GM13976 (cell line): ENCODE measurements at places on chromosomes 13 and 19.

DNA sequence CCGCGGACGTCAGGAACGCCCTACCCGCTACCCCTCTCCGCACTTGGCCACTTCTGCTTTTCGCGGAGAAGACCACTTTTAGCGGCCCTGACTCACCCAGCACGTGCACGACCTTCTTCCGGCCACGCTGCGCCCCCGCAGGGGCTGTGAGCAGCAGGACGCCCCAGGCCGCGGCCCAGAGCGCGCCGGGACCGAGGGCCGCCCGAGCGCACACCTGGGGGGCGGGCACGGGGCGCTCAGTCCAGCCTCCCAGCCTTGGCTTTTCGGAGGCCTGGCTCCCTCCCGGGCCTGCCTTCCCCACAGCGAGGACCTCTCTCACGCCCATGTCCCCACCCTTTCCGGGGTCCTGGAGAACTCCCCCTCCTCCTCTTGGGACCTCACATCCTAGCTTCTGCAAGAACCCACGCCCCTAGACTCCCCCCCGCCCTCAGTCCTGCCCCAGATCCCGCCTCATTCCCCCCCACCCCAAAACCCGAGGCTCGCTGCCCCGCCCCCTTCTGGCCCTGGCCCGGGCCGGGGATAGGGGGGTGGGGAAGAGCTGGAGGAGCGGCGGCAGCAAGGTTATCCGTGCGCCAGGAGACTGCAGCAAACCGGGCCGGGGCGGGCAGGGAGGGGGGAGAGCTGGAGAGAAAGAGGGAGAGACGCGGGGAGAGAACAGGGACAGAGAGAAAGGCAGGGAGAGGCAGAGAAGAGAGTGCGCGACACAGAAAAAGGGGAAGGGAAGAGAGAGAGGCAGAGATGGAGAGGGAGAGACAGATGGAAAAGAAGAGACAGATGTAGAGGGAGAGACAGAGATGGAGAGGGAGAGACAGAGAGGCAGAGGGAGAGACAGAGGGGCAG is 11.5 kb downstream of the TM6SF2 start:
- DNase-seq: no peak

DNA sequence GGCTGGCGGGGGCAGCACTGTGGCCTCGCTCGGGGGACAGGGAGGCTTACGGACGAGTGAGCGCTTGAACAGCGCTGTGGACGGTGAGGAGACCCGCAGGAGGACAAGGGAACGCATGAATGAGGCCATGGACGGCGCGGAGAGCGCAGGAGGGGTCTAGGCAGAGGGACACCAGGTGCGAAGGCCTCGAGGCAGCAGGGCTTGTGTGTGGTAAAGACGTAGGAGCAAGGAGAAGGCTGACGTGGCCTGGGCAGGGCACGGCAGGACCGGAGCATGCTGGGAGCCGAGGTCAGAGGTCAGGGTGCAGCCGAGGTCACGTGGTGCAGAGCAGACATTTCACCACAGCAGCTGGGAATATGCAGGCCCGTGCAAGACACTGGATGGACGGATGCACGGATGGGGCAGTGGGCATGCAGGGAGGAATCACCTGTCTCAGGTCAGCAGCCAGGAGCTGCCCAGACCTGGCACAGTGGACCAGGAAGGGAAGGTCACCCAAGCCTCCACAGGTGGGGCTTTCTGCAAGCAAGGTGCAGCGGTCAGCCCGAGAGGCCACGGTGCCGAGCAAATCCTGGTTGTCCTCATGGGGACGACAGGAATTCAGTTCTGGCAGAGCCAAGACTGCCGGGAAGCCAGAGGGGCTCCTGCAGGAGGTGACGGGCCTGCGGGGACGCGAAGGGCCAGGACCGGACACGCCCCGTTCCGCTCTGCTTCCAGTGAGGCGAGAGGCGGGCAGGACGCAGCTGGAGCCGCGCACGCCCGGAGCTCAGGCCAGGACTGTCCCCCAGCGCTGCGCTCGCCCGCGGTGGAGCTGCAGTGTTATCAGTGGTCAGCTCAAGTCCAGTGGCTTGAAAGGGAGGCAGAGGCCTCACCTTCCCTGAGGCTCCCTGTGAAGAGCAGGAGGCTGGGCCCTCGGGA is 72.2 kb downstream of the RASA3 start:
- no peak for DNase-seq

DNA sequence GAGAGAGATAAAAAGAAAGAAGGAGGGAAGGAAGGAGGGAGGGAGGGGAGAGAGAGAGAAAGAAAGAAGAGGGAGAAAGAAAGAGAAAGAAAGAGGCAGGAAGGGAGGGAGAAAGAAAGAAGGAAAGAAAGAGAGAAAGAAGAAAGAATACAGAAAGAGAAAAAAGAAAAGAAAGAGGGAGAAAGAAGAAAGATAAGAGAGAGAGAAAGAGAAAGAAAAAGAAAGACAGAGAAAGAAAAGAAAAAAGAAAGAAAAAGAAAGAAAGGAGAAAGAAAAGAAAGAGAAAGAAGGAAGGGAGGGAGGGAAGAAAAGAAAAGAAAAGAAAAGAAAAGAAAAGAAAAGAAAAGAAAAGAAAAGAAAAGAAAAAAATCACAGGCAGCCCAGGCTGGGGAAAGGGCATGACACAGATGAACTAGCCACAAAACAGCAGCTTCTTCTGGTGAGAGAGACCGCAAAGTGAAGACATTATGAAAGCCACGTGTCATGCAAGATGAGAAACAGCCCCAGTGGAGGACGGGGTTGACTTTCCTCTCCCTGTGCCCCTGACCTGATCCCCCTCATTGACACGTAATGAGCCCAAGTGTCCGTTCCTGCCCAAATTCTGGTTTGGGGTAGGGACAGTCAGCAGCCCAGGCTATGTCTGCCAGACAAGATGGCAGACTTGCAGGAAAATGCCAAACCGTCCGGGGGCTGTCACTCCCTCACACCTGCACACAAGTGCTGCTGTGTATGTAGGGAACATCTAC is 102.1 kb downstream of the INSR start:
- DNase-seq: peak; percentile 60

DNA sequence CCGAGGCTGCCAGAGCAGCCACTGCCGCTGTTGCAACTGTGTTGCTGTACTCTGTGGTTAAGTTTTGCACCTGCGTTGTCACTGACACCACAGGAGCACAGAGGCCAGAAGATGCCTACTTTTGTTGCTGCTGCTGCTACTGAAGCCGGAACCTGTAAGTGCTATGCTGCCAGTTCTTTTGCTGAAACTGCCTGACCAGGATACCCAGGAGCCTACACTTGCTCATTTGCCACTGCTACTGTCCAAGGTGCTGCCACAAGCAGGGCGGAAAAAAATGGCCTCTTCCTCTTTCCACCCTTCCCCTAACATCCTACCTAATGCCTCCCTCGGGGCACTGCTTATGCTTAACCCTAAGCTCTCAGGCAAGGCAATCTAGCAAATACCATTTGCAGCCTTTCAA is 29.0 kb upstream of the NBEA start:
- DNase-seq: no peak

DNA sequence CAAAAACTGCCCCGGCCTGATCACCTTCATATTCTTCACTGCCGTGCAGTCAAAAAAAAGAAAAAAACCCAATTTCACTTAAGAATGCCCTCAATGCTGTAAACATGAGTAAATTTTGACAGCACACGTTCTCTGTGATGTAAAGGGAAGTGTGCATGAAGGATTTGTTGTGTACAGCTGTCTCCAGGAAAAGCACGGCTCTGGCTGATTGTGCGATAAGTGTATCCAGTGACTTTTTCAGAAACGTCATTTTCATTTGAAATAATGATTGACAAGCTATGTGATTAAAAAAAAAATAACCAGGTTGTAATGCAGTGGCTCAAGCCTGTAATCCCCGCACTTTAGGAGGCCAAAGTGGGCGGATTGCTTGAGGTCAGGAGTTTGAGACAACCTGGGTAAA is 39.6 kb downstream of the ANKRD10 start:
- peak; percentile 30 for DNase-seq

- DNase-seq: no peak
Observed at GRCh38 chr13:35552172-35552844, 75.8 kb upstream of the MAB21L1 start.

GRCh38 chr19:50717026-50717723 is 2.4 kb downstream of the SHANK1 start:
- peak; percentile 37 for DNase-seq
